ENCODE measurements at places on chromosomes 13 and 19.

- DNase-seq: peak; percentile 81
Observed at GRCh38 chr13:99658261-99658991, 157.2 kb downstream of the TM9SF2 start.

- DNase-seq: no peak
Observed at GRCh38 chr13:109383683-109384082, 402.7 kb downstream of the IRS2 start.

DNA sequence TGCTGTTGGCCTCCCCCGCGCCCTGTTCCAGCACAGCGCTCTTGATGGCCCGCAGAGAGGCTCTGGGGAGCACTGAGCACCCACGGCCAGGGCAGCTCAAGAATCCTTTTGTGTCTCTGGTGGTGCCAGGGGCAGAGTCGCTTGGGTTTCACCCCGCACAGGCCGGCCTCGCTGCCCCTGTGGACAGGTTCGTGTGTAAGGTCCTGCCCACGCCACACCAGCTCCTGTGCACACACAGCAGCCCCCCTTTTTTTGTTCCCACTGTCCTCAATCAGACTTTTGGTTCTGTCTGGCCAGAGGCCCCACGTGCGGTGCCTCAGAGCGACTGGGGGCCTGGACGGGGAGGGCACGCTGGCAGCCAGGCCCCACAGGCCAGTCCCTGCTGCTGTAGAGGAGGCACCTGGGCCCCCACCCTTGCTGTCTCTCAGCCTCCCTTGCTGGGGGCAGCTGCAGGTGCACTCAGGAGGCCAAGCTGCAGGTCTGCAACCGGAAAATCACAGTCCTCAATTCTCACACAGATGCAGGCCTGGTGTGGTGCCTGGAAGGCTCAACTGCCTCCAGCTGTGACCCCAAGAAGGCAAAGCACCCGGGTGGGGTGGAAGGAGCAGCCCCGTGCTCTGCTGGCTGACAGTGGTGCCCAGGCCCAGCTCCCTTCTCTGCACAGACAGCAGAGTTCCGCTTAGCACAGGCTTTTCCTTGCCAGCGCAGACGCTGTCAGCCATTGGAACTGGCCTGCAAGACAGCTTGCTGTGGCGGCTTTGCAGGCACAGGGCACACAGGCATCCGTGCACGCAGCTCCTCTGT is 12.6 kb upstream of the F7 start:
- DNase-seq: no peak

GRCh38 chr13:92390217-92390616 is 836.4 kb upstream of the GPC6 start:
- DNase-seq: peak; percentile 50

- no peak for DNase-seq
Observed at GRCh38 chr19:29798774-29799497, 12.9 kb upstream of the CCNE1 start.

GRCh38 chr19:6753178-6754031 is 13.8 kb downstream of the SH2D3A start:
- peak; percentile 74 for DNase-seq

GRCh38 chr19:3914199-3914598 is 18.7 kb upstream of the NMRK2 start:
- DNase-seq: no peak

GRCh38 chr13:29679396-29680053 is 84.0 kb upstream of the SLC7A1 start:
- no peak for DNase-seq

GRCh38 chr13:44843403-44843802 is 145.9 kb downstream of the NUFIP1 start:
- no peak for DNase-seq

DNA sequence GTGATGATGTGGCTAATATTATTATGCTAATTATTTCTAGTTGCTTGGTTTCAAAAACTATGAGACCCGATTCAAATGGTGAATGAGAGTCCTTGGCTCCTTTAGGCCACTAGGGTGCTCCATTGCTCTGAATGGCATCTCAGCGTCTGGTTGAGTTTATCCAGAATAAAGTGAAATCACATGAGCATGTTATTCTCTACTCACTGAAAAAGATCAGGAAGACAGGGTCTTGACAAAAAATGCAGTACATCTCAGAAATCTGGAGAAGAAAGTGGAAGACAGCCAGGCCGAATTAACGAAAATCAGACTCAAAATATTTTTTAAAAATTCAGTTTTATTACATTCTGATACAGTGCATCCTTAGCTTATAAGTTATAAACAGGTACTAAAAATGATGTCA is 516.2 kb downstream of the MYO16 start:
- peak; percentile 80 for DNase-seq

- no peak for DNase-seq
Observed at GRCh38 chr13:54775501-54776191, 1747.0 kb downstream of the OLFM4 start.

GRCh38 chr13:67283637-67284036 is 53.5 kb upstream of the PCDH9 start:
- no peak for DNase-seq

- DNase-seq: no peak
Observed at GRCh38 chr13:46982856-46983582, 86.2 kb upstream of the HTR2A start.

GRCh38 chr19:5700455-5701092 is 10.5 kb downstream of the RPL36 start:
- no peak for DNase-seq

DNA sequence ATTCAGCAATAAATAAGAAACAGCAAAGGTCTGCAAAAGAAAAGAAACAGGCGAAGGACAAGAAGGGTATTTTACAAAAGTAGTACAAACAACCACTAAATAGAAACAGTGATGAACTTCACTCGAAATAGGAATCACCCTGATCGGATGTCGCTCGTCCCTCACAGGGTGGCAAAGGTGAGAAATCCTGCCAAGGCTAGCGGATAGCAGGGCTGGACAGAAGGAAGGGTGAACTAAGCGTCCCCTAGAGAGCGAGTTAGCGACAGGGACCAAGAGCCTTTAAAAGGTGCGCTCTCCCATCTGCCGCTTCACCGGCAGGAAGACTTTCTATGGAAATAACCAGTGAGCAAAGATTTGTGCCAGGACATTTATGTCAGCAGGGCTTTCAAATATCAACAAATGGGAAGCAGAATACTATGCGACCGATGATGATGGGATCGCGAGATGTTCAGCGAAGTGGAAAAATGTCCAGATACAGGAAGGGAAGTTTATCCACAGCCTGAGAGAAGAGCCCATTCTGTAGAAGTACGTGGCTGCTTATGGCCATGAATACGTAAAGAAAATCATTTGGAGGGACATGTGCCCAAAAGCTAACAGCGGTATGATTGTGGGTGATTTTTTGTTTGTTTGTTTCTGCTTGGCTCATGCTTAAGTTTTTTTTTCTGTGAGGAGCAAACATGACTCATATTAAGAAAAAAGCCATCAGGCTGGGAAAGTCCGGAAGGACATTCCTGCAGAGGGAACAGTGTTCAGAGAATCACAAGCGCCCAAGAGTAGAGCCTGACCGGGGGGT is 18.9 kb downstream of the ELAVL1 start:
- no peak for DNase-seq

GRCh38 chr13:103517066-103517767 is 451.0 kb upstream of the SLC10A2 start:
- DNase-seq: no peak

DNA sequence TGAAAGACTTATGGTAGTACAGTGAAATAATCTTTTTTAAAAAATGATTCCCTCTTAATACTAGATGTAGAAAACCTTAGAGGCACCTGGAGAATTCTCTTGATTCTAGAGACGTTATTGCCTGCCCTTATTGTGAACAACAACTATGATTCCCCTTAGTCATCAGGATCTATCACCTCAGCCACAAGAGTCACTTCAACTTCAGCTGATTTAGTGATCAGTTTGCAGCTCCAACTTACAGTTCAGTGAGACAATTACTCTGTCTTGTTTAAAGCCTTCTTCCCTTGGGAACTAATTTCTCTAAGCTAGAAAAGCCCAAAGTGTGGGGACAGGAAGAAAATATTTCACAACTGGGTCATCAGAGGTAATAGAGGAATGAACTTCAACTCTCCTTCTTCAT is 254.3 kb upstream of the SLITRK1 start:
- DNase-seq: no peak

DNA sequence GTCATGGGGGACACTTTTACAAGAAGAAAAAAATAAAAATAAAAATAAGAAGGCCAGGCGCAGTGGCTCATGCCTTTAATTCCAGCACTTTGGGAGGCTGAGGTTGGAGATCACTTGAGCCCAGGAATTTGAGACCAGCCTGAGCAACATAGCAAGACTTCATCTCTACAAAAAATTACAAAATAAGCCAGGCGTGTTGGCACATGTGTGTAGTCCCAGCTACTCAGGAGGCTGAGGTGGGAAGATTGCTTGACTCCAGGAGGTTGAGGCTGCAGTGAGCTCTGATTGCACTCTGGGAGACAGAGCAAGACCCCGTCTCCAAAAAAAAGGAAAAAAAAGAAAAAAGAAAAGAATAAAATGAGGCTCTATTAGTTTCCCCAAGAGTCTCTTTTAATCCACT is 157.0 kb downstream of the PTPRS start:
- DNase-seq: no peak

- no peak for DNase-seq
Observed at GRCh38 chr19:18756896-18757295, 34.2 kb downstream of the COMP start.

- no peak for DNase-seq
Observed at GRCh38 chr13:36950920-36951319, 30.9 kb upstream of the SMAD9 start.

DNA sequence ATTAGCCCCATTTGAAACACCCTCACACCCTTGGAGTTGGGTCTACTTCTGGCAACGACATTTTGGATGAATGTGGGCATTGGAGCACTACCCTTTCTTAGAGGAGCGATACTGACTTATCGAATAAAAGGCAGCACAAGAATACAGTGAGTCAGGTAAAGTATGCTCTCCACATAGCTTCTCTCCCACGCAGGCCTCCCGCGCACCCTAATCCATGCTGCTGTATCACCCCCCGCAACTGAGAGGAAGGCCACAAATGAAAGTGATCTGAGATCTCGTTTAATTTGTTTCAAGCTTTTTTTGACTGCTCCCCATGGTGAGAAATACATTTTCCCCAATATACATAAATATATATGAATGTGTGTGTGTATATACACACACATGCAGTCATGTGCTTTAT is 25.4 kb upstream of the AKAP11 start:
- DNase-seq: no peak

- DNase-seq: no peak
Observed at GRCh38 chr13:31175847-31176532, 14.3 kb upstream of the HSPH1 start.

GRCh38 chr19:43524922-43525835 is 1.8 kb downstream of the ETHE1 start:
- no peak for DNase-seq

DNA sequence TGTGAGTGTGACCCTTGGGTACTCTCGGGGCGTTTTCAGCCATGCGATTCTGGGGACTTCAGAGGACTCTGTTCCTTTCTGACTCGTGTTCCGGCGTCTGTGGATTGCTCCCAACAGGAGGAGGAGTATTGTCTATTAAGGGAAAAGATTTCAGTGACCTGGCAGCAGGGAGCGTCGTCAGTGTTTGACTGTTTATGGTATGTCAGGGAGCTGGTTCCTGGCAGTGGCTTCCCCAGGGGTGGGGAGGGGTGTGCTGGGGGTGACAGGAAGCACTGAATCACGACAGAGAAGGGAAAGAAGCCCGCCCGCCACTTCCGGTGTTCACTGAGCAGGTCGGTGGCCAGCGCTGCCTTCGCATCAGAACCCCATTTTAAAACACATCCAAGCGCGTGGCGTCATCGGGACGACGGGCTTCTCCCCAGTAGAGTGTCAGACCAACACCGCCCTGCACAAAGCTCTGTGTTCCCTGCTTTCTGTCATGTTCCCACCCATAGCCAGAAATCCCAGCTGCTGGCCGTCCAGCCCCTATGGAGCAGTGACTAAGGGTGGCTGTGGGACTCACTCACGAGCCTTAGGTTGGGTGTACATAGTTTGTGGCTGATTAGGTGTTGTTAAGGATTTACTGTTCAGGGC is 33.8 kb downstream of the COL4A2 start:
- no peak for DNase-seq

DNA sequence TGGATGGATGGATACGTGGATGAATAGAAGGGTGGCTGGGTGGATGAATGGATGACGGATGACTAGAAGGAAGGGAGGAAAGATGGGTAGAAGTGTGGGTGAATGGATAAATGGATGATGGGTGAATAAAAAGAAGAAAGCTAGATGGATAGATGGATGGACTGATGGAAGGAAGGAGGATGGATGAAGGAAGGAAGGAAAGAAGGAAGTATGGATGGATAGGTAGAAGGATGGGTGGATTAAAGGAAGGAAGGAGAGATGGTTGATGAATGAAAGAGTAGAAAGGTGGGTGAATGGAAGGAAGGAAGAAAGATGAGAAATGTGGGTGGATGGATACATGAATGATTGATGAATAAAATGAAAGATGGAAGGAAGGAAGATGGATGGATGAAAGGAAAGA is 14.5 kb downstream of the ARHGEF18 start:
- no peak for DNase-seq

DNA sequence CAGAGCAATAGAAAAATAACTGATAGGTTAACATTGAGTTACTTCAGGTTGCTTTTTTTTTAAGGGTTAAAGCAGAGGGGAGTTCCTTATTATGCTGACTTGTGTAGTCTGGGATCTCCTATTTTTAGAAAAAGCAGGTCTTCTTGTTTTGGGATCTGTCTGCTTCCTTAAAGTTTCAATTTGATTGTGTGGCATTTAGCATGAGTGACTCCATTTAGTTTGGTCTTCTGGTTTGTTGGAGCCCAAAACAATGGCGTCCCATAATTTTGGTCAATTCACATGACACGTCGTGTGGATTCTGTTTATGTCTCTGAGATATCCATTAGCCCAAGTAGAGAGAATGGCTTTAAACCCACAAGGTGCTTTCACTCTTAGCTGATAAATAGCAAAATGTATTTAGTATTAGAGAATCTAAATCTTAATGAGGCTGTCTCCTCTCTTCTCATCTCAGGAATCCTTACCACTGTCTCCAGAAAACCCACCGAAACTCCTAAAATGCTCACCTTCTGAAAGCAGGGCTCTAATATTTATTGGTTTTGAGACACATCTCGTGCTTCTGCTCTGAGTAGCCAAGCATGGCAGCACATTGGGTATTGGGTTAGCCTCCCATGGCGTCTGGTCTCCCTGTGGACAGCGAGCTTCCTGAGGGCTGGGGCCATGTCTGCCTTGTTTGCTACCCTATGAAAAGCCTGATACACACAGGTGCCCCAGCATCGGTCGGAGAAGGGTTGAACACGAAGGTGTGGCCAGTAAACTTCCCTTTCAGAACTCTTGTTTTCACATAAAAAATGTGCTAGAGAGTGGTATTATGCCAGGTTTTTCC is 67.2 kb upstream of the GPR183 start:
- no peak for DNase-seq

DNA sequence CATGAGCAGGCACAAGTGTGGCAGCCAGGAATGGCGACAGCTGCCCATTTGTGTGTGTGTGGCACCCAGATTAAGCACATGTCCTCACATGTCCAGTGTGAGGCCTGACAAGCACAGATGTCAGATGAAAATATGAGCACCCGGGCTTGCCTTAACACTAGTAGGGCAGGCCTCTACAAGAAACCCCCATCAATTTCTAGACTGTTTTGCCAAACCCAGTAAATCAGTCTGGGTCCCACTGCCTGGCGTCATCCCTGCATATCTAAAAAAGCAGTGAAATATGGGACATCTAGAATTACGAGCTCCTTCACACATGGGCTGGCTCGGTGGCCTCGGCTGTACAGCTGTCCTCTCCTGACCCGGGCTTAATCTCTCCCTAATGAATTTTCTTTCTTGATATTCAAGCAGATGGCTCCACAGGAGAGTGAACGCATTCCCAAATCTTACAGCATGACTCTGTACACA is 432.7 kb downstream of the FOXO1 start:
- no peak for DNase-seq
